ENCODE measurements at places on chromosomes 3 and 15. TPM values are rescaled to one million over a fixed set of nuclear protein-coding genes. Genes with fewer than 3 reads are reported as not detected.

- DNase-seq: no peak
Measured at GRCh38 chr3:124856677-124857076, 30.5 kb downstream of the ITGB5 start.

The CSPG4 gene
- 19.7 TPM for total RNA-seq

DNA sequence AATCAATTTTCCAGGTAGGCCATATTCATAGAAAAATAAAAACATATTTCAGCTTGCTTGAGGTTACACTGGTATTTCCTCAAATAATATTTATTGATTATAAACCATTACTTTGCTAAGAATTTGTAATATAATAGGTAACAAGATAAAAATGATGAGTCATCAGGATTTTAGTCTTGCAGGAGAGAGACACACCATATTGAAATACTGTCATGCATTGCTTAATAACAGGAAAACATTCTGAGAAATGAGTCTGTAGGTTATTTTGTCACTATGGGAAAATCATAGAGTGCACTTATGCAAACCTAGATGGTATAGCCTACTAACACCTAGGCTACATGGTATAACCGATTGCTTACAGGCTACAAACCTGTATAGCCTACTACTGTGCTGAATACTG, 990.5 kb downstream of the OTOL1 start:
- no peak for DNase-seq

The ZIC4 gene
- not detected for total RNA-seq

The CGNL1 gene
- 7.1 TPM for total RNA-seq

GRCh38 chr3:125582707-125583106, 12.6 kb downstream of the OSBPL11 start:
- DNase-seq: no peak

The SH3GL3 gene
- 1.2 TPM for total RNA-seq

DNA sequence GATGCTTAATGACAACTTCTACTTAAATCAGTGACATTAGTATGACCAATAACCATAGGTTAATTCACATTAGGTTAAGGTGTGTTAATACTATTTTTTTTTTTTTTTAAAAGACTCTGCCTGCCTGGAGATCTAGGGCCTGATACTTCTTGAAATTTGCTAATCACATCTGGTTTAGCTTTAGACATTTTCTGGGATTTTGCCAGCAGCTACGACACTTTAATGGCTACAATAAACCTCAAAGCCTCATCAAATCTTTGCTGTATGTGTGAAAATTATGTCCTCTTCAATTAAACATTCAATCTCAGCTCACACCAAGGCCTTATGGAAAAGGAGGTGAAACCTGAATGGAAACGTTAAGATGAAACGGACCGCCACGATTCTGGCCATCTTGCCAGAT, 167.9 kb downstream of the GREM1 start:
- DNase-seq: no peak

DNA sequence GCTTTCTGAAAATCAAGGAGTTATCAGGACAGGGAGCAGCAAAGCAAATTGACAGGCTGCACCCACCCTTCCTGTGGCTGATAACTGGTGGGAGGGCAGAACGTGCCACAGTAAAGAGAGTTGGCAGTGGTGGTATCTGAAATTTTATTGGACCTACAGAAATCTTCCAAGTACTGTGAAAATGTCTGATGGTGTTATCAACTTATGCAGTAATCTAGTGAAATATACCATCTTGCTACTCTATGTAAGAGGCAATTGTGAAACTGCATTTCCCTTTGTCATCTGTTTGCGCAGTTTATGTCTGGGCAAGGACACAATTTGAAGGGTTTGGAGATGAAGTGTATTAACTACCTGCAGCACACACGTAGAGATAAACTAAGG, 1.5 kb downstream of the PLCL2 start:
- no peak for DNase-seq

- no peak for DNase-seq
Measured at GRCh38 chr3:190000861-190001196, 119.9 kb downstream of the P3H2 start.

Data from suprapubic skin (tissue), 4 donors.